Anterior cingulate cortex (tissue), 58 donors: ENCODE measurements at places on chromosomes 1 and 21.
A peak's percentile ranks its signal among the peaks of the same experiment; 100 is the strongest.

GRCh38 chr1:164591858-164592257 is 32.9 kb downstream of the PBX1 start:
- no peak for DNase-seq

DNA sequence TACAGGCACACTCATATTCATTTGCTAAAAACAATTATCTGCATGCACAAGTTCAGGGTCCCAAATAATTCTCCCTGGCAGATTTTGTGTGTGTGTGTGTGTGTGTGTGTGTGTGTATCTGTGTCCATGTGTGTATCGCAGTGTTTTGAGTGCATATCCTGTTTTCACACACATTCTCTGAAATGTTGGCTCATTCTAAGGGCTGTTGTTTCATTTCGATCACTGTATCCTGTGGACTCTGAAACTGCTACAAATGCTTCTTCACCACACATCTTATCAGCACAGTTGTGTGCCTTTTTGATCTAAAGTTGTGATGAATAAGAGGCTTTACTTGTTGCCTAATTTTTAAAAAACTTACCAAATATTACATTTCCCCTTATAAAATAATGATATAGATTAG is 34.6 kb downstream of the NR5A2 start:
- no peak for DNase-seq

GRCh38 chr1:55827350-55827749 is 612.2 kb upstream of the USP24 start:
- DNase-seq, result no peak

GRCh38 chr1:921011-921837 is 2.5 kb upstream of the SAMD11 start:
- peak; percentile 25 for DNase-seq
